Cortex of kidney (tissue), 1 donor: ENCODE measurements at places on chromosomes 3 and 15.

DNA sequence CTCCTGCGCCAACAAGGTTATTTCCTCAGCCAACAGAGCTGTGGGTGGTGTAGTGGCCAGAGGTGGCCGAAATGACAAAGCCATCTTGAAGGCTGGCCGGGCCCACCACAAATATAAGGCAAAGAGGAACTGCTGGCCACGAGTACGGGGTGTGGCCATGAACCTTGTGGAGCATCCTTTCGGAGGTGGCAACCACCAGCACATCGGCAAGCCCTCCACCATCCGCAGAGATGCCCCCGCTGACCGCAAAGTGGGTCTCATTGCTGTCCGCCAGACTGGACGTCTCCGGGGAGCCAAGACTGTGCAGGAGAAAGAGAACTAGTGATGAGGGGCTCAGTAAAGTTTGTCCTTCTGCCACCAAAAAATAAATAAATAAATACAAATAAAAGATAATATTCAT is 481.4 kb upstream of the NAALADL2 start:
- no peak for DNase-seq

GRCh38 chr3:112675943-112676535 is 35.1 kb upstream of the CCDC80 start:
- DNase-seq = no peak

DNA sequence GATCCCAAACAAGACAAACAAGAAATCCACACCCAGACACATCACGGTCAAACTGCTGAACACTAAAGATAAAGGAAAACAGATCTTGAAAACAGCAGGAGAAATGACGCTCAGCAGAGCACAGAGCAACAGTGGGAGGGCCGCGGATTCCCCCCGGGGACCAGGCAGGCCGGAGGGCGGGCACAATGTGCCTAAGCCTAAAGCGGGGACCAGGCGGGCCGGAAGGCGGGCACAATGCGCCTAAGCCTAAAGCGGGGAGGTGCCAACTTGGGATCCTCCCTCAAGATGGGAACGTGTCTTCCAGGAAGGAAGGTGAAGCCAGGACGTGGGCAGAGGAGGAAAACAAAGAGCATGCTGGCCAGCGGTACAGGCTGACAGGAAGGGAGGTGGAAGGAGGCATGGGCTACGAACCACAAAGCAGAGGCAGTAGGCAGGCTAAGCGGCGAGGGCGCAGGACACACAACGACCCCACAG is 31.1 kb downstream of the CYFIP1 start:
- DNase-seq = no peak

GRCh38 chr15:52505151-52505550 is 23.5 kb downstream of the MYO5A start:
- DNase-seq = no peak
